ENCODE measurements at places on chromosomes 12 and 14.

DNA sequence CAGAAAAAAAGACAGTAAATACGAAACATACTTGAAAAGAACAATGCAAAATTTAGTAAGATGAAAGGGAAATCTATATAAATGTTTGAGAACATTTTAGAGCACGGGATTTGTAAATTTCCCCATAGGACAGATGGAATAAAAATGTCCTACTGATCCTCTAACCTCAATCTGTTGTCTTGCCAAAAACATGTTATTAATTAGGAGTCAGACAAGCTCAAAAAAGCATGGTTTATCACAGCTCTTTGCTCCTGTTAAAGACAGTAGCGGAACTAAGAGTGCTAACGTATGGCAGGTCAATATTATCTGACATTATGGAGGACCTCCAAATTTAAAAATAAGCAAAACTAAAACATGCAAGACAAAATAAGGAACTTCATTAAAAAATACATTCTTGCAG lies 12.9 kb downstream of the GMFB start:
- DNase-seq, result no peak

- DNase-seq, result no peak
Observed at GRCh38 chr14:38279572-38279971, 23.7 kb upstream of the CLEC14A start.

DNA sequence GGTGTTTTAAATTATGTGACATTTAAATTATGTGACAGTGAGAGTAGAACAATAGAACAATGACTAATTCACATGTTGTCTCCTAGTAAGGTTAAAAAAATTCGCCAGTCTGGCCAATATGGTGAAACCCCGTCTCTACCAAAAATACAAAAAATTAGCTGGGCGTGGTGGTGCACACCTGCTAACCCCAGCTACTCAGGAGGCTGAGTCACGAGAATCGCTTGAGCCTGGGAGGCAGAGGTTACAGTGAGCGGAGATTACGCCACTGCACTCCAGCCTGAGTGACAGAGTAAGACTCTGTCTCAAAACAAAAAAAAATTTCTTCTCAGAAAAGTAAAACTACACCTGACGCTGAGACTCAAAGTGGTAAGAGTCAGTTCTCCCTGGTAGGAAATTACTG lies 2.7 kb downstream of the CS start:
- DNase-seq, result no peak

GRCh38 chr14:22598896-22599244 lies 770 bp downstream of the ABHD4 start:
- no peak for DNase-seq

GRCh38 chr14:99026471-99026870 lies 245.5 kb downstream of the BCL11B start:
- no peak for DNase-seq

Data from foreskin melanocyte (primary cell).